ENCODE measurements at places on chromosomes 1 and 21. TPM values are rescaled to one million over a fixed set of nuclear protein-coding genes. Genes with fewer than 3 reads are reported as not detected.

GRCh38 chr1:179794146-179794545 is 51.1 kb downstream of the FAM163A start:
- DNase-seq, result no peak

DNA sequence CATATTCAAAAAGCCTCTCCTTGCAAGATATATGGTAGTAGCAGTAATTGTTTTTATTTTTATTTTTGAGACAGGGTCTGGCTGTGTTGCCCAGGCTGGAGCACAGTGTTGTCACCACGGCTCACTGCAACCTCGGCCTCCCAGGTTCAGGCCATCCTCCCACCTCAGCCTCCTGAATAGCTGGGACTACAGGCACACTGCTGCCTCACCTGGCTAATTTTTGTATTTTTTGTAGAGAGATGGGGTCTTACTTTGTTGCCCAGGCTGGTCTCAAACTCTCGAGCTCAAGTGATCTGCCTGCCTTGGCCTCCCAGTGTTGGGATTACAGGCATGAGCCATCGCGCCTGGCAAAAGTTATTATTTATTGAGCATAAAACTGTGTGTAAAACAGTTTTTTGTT is 38.4 kb downstream of the SLC66A1 start:
- no peak for DNase-seq

DNA sequence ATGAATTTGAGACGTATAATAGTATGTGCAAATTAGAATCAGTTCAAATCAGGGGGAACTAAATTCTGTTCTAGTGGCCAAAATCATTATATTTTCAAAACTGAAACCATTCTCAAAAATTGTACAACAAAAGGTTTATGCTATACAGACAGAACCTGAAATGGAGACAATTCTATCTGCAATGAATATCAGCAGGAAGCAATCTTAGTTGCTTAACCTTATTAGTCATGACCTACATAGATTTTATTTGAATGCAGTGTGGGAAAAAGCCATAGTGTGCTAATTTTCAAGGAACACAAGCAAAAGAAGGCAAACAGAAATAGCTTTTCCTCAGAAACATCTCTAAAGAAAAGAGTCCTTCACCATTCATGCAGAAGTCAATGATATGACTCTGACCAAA is 6.5 kb downstream of the AK5 start:
- peak; percentile 48 for DNase-seq

DNA sequence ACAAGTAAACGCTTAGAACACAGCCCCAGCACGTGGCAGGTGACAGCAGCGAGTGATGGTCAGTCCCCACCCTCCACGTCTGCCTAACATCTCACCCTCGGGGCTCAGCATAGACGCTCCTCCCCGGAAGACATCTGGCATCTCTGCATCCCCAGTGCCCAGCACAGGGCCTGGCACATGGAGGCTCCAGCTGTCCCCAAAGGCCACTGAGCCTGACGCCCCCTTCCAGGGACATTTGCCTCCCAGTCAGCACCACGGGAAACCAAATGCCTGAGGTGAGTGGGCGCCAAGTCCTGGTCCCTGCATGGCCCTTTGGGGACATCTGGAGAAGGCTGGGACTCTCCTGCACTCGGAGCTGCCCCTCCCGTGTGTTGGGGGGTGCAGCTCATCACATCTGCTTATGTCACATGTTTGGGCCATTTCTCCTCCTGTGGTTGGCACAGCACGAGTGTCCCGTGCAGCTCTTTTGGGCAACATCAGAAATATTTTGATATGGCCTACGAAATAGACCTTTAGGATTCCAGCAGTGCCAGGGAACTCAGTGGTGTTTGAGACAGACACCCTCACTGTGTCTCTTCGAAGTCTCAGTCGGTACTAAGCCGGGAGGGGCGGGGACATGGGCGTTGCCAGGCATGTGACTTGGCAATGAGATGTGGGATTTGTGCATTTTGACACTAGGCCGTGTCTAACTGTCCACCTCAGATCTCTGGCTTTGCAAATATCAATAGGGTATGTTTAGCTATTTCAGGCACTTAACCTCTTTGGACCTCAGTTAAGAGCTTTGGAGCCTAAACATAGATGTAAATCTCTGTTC is 315.0 kb downstream of the PTPRU start:
- DNase-seq, result no peak

KCNN3 gene
- 0.02 TPM for polyA plus RNA-seq

Measured in IMR-90 (cell line).